ENCODE measurements at places on chromosomes 1 and 21.

DNA sequence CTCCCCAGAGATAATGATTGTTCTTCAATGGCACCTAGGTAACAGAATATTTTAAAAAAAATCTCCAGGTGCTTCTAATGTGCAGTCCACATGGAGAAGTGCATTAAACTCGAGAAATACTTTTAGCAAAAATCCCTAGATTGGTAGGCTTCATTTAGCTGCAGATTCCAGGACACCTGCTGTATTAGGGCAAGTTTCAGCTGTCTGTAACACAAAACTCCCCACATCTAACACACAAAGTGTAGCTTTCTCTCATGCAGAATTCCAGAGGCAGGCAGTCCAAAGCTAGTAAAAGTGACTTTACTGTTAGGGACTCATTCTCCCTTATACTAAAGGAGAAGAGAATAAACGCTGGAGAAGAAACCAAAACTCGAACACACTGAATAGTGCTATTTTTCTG is 1414.3 kb upstream of the B3GALT2 start:
- no peak for DNase-seq

- no peak for DNase-seq
These were observed 300.4 kb upstream of the RUNX1 start for GRCh38 chr21:35349376-35350080.

DNA sequence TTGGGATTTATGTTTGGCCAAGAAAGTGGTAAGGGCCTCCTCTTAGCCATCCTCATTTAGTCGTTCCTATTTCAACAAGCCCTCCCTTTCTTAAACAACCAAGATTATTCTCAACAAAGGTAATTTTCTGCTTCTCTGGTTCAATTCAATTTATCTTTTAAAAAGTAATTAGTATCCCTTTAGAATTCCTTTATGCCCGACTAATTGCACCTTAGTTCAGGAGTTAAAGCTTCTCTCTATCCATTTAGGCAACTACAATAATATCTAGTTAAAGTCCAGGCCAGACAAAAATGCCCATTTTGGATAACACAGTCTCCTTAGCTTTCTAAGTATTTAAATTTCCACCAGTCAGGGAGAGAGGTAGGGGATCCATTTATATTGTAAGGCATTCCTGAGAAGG is 136.7 kb upstream of the MAGI3 start:
- no peak for DNase-seq

- no peak for DNase-seq
These were observed 613.3 kb upstream of the PLXNA2 start for GRCh38 chr1:208857465-208857864.

DNA sequence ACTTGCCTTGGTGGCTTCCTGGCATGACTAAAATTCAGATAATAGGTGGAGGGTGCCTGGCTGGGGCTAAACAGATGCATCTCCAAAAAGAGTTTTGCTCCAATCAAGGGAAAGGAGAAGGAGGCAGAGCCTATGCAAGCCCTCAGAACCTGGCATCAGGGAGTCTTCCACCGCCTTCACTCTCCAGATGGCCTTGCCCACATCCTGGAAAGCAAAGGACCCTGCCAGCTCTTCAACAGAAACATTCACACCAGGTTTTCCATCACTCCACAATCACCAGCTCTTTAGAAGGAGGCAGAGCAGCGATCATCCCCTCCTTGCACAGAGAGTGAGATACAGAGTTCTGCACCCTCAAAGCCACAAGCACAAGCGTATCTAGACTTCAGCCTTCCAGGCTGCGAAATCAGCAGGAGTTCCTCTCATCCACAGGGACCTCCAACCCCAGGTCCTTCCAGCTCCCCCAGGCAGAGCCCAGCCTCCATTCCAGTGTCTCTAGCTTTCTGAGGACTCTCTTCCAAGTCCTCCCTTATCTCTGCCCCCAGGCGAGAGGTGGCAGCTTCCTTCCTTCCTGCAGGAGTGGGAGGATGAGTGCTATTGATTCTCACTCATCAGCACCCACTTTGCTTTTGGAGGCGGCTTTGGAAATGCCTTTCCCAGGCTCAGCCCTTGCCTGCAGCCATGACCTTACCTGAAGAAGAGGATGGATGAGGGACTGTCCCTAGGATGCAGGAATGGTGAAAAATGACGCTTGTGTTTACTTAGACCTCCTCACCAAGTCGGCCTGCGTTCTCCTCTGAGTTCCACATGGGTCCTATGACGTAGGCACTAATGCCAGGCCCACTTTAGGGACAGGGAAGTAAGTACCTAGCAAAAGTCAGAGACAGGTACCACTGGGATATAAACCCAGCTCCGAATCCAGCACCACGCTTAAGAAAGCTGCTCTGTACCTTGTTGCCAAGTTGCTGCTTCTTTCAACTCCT is 75.4 kb downstream of the RIPK4 start:
- no peak for DNase-seq

DNA sequence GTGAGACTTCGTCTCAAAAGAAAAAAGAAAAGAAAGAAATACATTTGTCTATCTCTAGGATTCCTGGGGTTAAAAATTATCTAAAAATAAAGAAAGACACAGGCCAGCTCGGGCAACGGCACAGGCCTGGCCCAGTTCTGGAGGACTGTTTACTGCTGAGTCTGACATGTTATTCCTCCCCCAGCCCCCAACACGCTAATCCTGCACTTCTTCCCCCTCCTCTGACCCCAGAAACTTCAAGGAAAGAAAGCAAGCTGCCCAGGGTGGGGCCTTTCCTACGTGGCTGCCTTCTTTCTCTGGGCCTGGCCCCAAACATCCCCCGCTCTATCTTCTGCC is 40.0 kb downstream of the ACOT7 start:
- DNase-seq, result no peak

- no peak for DNase-seq
These were observed 111.3 kb downstream of the NOS1AP start for GRCh38 chr1:162180813-162181212.

DNA sequence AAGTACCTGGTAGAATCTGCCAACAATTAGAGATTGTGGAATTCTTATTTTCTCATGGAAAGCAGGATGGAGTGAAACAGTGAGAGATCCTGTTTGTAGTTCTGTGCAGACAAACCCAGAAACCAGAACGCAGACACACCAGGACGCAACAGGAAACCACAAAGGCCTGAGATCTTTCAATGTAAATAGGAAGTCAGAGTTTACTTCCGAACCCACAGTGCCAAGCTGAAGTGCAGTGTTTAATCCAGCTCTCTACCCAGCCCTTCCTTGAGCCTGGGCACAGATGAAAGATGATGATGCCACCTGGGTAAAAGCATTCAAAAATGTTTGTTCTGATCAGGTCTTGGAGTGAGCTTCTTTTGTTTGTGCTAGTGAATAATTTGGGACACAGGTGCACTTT is 244.2 kb upstream of the HOOK1 start:
- no peak for DNase-seq

GRCh38 chr1:107016376-107016978 is 40.0 kb upstream of the PRMT6 start:
- DNase-seq, result no peak

All from T-helper 2 cell (primary cell).